ENCODE measurements at places on chromosomes 11 and 22.

- no peak for DNase-seq
Measured at GRCh38 chr11:119594639-119595249, 134.3 kb downstream of the NECTIN1 start.

- no peak for DNase-seq
Measured at GRCh38 chr11:58776891-58777710, 45.4 kb upstream of the GLYAT start.

DNA sequence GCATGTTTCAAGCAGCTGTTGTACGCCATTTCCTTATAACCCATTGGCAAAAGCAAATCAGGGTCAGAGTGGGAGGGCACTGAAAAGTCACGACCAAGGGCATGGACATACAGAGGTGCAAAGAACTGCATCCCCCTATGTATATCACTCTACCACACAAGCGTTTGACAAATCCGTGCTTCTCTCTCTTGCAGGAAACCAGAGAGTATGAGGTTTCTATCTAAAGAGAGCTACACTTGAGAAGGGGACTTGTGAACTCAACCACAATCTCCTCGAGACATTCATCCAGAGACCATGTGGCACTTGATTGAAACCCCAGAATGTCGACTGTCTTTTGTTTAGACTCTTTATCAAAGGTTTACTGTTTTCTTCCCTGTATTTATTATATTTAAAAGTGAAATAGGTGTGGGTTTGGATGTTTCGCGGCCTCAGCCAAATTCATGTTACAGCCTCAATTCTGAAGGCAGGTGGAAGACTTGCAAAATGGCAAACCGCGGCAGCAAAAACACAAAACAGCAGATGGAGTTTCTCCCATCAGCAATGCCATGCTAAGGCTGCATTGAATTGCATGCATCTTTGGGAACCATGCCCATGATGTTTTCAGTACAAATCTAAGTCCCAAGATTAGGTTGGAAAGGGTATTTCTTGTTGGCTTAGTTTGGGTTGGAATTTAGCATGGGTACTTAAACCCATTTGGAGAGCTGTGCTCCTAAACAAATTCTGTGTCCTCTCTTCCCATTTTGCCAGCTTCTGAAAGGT is 48.8 kb upstream of the ASPHD2 start:
- DNase-seq: no peak

DNA sequence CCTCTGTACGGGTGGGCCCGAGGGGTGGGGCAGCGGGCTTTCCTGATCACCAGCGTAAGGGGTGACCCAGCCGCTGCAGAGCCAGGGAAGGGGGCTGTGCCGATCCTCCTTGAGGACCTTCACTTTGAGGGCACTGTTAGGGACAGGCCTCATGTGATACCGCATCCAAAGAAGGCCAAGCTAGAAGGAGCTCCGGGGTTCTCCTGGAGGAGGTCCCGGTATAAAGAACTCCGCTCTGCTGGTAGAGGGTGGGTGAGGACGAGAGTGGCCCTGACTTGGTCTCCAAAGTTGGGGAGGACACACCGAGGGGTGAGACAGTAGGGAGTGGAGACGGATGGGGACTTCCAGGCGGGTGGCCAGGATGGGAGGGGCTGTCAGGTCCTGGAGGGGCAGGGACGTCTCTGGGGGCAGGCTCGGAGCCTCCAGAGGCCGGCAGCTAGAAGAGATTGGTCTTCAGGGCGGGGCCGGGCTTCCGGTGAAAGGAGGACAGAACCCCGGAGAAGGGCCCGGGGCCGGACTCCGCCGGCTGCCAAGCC is 4.6 kb downstream of the PHOX2A start:
- peak; percentile 16 for DNase-seq

GRCh38 chr11:1445741-1446445 is 40.7 kb downstream of the MOB2 start:
- no peak for DNase-seq

GRCh38 chr11:130217133-130218031 is 57.8 kb downstream of the ST14 start:
- DNase-seq: no peak

- peak; percentile 42 for DNase-seq
Measured at GRCh38 chr22:33539902-33540751, 380.1 kb downstream of the LARGE1 start.

DNA sequence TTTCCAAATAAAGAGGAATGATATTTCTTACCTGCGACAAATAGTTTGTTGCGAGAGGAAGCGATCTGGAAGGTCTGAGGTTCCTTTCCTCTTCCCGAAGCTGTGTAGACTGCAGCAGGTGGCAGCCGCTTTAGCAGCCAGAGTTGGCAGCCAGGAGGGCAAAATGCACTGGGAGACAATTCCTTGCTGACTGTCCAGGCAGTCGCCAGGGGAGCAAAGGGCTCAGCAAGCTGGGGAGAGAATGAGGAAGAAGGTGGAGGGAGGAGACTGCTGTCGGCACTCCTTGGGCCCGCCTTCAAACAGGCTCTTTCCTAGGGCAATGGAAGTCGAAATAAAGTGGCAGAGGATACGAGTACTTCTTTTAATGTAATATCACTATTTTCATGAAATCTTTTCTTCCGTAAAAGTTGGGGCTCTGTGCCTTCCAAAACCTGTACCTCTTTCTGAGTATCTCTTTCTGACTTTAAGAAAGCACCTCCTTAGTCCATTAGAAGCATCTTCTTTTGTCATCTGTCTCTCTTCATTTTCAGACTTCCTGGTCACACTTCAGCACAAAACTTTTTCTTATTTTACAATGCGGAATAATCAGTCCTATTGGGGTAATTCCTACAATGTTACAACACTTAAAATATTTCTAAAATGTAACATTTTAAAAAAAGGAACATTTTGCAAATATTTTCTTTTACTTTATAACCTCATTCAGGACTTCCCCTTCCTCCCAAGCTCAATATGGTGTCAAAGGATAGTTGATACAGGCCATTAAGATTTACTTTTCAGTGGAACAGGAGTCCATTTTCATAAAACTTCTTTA is at the start of gene IL18:
TSS of gene IL18 (minus strand) at position 220 of the 811 bp plus-strand sequence. CDS start 9,041 bp downstream, outside the sequence.
- DNase-seq: no peak

GRCh38 chr22:25748140-25748539 is 6.2 kb downstream of the MYO18B start:
- no peak for DNase-seq

Data from NCI-H2029 treated with DMSO at 0.1 percent for 48 hours (cell line).